ENCODE measurements at places on chromosomes 11 and 22. TPM values are rescaled to one million over a fixed set of nuclear protein-coding genes. Genes with fewer than 3 reads are reported as not detected.
A peak's percentile ranks its signal among the peaks of the same experiment; 100 is the strongest.

ZNF215 gene
- 4.6 TPM for polyA plus RNA-seq

KCNJ1 gene
- 76.0 TPM for polyA plus RNA-seq

CALCA gene
- 12.3 TPM for polyA plus RNA-seq

OR5P2 gene
- polyA plus RNA-seq: 0.13 TPM

OR52I1 gene
- not detected for polyA plus RNA-seq

YPEL4 gene
- polyA plus RNA-seq: 5.1 TPM

KRTAP5-4 gene
- polyA plus RNA-seq: not detected

DNA sequence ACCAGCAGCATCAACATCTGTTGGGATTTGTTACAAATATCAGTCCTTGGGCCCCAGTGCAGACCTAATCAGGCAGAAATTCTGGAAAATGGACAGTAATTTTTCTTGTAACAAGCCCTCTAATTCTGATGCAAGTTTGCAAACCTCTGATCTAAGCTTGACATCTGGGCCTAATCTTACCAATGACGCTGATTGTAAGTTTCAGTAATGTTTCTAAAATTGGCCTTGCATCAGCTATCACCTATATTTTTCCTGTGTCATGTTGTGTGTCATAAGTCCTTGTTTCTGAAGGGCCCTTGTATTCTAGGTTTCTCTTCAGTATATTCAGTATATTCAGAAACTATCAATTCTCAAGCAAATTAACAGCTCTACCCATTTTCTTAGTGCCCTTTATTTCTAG is 36.4 kb downstream of the ZNF215 start:
- no peak for DNase-seq

- no peak for DNase-seq
Observed at GRCh38 chr22:39234472-39234787, 10.4 kb downstream of the PDGFB start.

GRCh38 chr22:30046716-30047363 is 33.4 kb upstream of the HORMAD2 start:
- no peak for DNase-seq

GRCh38 chr11:18321578-18321968 is 367 bp downstream of the HPS5 start:
- DNase-seq: no peak

- peak; percentile 31 for DNase-seq
Observed at GRCh38 chr22:42994917-42995562, 19.9 kb downstream of the PACSIN2 start.

GRCh38 chr11:96132437-96132836 is 208.5 kb upstream of the MTMR2 start:
- DNase-seq: no peak

- DNase-seq: no peak
Observed at GRCh38 chr11:102288725-102289083, 28.6 kb upstream of the BIRC3 start.

GRCh38 chr11:61617515-61617914 is 36.6 kb upstream of the SYT7 start:
- DNase-seq: no peak

GRCh38 chr11:61281581-61282250 is 13.4 kb downstream of the VWCE start:
- DNase-seq: peak; percentile 40

All from left kidney (tissue), 8 donors.